ENCODE measurements at places on chromosomes 6 and 20.

DNA sequence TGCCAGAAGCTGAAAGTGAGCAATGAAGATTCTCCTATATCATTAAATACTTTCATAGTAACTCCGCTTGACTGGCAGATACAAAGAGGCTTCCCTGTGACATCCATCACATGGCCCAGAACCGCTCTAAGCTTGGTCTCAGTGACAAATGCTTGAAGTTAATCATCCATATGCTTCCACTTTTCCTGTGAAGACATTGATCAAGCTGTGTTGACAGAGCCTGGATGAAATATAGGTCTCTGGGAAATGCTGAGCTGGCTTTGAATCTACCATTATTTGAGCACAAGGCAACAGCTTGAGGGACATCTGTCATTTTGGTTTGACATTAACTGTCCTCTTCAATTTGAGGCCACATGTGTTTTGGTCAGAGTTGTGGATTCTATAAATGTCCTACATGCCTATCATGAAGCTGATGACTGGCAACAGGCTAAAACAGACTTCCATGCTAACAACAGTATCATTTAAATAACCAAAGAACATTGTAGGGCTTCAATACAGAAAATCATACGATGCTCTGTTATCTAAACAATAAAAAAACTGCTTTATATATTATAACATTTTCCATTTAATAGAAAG is 402.2 kb upstream of the IRAK1BP1 start:
- DNase-seq = no peak

DNA sequence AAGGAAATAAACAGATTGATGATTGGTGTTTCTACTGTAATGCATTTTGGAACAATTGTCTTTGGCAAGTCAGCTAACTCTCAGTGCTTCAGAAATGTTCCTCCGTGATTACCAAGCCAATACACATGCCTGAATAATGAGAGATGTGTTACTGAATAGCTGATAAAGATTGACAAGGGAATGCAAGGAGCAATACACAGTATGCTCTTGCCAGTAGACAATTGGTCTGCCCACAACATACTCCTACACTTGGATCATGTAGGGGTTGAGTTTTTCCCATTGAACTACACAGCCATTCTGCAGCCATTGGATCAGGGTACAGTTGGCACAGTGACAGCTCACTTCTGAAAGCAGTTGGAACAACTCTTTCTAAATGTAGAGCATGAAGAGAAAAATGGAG is 5.6 kb upstream of the GJB7 start:
- no peak for DNase-seq

- DNase-seq = no peak
Observed at GRCh38 chr6:133047065-133047665, 194.0 kb upstream of the EYA4 start.

GRCh38 chr6:35754452-35755277 is 17.8 kb downstream of the ARMC12 start:
- no peak for DNase-seq

GRCh38 chr6:17165383-17165782 is 63.5 kb downstream of the STMND1 start:
- no peak for DNase-seq

GRCh38 chr20:43939762-43940121 is 25.1 kb downstream of the TOX2 start:
- no peak for DNase-seq

DNA sequence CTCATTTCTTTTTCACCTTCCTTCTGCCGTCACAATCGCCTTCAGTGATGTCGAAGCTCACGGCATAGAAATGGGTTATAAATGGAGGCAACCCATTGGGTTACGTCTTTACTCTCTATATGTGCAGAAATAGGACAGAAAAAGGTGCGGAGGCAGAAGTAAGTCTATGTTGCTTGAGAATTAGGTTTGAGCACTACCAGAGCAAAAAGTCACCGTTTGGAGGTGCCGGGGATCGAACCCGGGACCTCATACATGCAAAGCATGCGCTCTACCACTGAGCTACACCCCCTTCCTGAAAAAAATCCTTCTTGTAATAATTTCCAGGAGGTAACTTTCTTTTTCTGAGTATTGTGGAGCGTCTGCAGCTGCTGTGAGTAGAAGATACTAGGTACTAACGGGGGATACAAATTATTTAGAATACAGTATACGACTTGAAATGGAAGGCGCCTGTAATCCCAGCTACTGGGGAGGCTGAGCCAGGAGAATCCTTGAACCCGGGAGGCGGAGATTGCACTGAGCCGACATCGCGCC is 134.2 kb downstream of the TRIM27 start:
- DNase-seq = no peak

Data from stimulated activated naive B cell treated with anti-CD40 and anti-IgM and Interleukin-4, amounts not matched to agents 10 μg/mL and 1 μg/mL and 100 μg/mL, for 72 hours (primary cell).